ENCODE measurements at places on chromosomes 3 and 15.

DNA sequence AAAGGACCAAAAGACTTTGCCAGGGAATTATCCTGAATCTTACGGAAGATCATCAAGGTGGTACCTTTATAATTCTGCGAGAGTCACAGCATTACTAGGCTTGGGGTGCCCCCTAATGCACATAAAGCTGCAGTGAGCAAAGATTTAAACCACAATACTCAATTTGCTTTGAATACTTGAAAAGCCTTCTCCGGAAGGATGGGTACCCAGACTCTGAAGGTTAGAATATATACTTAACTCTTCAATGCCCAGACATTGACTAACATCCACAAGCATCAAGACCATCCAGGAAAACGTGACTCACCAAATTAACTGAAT is 117.8 kb upstream of the KCNH8 start:
- DNase-seq = no peak

DNA sequence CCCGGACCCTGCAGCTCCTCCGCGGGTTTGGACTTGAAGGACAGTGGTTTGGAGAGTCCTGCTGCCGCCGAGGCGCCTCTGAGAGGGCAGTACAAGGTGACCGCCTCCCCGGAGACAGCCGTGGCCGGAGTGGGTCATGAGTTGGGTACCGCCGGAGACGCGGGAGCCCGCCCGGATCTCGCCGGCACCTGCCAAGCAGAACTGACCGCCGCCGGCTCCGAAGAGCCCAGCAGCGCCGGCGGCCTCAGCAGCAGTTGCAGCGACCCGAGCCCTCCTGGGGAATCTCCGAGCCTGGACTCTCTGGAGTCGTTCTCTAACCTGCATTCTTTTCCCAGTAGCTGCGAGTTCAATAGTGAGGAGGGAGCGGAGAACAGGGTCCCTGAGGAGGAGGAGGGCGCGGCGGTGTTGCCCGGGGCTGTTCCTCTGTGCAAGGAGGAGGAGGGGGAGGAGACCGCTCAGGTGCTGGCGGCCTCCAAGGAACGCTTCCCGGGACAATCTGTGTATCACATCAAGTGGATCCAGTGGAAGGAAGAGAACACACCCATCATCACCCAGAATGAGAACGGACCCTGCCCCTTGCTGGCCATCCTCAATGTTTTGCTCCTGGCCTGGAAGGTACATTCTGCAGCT is 634 bp downstream of the MINDY2 start:
- no peak for DNase-seq

DNA sequence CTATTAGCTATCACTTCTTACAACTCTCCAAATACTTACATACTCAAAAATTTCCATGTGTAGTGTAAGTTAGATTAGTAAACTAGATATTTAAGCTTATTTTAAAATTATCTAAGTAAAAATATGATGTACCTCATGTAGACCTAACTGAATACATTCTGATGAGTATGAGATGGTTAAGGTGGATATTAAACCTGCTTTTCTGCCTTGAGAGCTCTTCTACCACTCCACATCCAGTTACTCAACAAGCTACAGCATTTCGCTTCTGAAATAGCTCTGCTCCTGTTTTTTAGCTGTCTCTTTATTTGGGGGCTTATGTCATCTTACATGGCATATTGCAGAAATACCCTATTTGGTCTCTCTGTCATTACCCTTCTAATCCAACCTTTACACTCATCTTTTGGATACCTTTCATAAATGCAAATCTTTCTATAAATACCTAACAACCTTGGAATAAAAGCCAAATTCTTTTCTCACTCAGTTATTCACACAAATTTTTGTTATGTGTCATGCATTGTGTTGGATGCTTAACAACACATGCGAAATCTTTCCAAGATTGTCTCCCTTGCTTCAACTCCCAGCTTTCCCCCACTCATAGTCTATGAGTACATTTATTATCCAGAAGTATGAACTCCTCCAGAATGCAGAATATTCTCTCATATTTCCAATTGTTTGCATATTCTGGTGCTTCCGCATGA is 92.0 kb downstream of the ALCAM start:
- DNase-seq = no peak

GRCh38 chr3:21417991-21418390 is 333.0 kb downstream of the ZNF385D start:
- DNase-seq = no peak

- no peak for DNase-seq
These were observed 249.6 kb upstream of the COL8A1 start for GRCh38 chr3:99388780-99389179.
